NCI-H1417 treated with DMSO at 0.1 percent for 48 hours (cell line): ENCODE measurements at places on chromosomes 13 and 19.
A peak's percentile ranks its signal among the peaks of the same experiment; 100 is the strongest.

- DNase-seq: peak; percentile 25
These were observed 1194.0 kb downstream of the PCDH9 start for GRCh38 chr13:66036024-66036614.

GRCh38 chr13:85091631-85092234 lies 707.5 kb downstream of the SLITRK6 start:
- DNase-seq: no peak

- no peak for DNase-seq
These were observed 68.6 kb downstream of the RASA3 start for GRCh38 chr13:114063545-114064449.

DNA sequence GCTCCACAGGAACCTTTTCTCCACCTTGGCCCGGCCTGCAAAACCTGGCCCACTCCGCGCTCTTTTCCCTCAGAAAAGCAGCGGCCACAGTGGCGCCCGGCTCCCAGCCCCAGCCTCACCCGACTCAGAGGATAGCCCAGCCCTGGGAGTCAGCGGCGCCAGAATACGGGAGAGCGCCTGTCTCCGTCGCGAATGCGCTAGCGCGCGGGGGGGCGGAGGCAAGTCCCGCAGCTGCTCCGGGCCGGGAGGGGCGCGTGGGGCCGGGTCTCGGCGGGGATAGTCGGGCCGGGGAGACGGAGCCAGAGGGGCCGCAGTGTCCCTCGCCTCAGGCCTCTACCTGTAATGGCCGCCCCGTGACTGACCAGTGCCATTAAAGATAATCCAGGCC lies at the start of gene ZFP30:
Gene ZFP30, minus strand, starts transcription at position 165 of the 388 bp plus-strand sequence. CDS start 7,643 bp downstream, outside the sequence.
- peak; percentile 84 for DNase-seq

GRCh38 chr13:59856281-59856810 lies 307.4 kb downstream of the DIAPH3 start:
- no peak for DNase-seq

DNA sequence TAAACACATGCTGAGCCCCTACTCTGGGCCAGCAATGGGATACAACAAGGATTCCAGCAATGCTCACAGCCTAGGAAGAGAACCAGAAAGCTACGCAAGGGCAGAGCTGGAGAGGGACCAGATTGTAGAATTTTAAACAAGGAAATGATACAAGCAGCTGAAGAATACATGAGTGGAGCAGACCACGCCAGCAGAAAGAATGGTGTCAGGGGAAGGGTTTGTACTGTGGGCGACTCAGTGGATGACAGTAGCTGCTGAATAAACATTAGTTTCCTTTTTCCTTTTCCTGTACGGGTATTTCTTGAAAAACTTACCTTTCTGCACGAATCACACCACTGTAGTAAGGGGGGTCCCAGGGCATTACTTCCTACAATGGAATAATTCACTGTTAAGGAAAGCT lies 30.7 kb downstream of the MIPEP start:
- DNase-seq: no peak

DNA sequence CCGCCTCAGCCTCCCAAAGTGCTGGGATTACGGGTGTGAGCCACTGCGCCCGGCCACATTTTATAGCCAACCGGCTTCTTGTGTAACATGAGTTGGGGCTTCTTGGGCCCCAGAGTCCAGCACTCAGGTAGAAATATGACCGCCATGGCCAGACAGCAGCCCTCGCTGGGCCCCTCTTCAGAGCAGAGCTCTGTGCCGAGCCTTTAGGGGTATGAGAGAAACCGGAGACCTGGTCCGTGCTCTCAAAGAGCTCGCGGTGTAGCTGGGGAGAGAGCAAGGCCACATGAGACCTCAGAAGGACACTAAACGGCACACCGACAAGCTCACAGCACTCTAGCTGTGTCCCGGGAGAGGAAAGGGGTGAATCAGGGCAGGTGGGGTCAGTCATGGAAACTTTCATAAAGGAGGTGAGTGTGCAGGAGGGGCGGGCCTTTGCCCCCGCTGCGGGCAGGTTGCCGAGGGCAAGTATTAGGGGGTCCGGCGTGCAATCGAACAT lies 15.8 kb downstream of the ACTN4 start:
- DNase-seq: no peak

DNA sequence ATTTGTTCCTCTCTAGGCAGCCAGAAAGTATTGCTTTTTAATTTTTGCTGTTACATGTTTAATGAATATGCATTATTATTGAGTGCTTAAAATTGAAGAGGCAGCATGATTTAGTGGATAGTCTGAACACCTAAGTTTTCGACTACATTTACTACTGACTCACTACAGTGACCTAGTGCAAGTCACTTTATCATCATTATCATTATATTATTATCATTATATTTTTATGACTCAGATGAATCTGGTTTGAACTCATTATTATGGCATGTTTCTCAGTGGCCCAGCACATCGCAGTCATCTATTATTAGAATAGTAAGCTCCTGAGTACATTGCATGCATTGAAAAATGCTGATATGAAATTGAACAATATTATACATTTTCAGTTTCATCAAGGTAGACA lies 351.2 kb upstream of the PRR20A start:
- DNase-seq: no peak

DNA sequence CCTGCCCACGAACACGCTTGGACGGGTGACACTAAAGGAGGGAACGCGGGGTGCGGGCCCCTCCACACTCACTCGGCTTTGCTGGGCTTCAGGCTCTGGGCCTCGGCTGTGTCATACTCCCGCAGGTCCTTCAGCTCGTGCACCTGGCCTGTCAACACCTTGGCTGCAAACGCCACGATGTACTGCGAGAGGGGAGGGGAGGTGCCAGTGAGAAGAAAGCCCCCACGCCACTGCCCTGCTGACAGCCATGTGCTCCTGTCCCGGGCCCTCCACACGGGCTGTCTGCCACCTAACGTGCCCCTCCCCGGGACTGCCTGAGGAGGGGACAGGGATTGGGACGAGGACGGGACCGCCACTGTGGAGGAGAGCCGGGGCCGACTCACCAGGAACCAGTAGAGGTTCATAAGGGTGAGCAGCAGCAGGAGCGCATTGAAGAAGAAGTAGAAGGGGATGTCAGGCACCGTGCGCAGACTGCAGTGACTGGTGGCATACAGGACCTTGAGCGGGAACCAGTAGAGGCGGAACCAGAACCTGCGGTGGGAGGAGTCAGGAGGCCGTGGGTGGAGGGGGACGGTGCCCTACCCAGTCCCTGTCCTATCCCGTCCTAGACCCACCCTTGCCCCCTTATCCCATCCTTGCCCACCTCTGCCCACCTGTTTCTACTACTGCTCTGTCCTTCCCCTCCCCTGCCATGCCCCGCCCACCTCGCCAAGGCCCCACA lies 16.9 kb downstream of the CERS1 start:
- no peak for DNase-seq

DNA sequence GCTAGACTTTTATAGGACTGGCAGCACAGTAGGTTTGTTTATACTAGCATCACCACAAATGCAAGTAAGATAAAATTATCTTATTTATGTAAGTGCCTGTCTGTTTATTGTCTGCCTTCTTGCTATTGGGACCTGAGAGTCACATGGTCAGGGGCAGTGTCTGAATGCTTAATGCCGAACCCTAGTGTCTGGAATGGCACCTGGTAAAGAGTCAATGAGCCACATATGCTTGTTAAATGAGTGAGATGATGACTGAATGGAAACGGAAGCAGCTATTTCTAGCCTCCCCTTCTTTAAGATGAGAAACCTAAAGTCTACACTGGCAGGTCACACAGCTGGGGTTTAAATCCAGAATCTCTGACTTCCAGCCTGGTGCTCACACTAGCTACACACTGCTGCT lies 92.2 kb downstream of the STOML3 start:
- no peak for DNase-seq

DNA sequence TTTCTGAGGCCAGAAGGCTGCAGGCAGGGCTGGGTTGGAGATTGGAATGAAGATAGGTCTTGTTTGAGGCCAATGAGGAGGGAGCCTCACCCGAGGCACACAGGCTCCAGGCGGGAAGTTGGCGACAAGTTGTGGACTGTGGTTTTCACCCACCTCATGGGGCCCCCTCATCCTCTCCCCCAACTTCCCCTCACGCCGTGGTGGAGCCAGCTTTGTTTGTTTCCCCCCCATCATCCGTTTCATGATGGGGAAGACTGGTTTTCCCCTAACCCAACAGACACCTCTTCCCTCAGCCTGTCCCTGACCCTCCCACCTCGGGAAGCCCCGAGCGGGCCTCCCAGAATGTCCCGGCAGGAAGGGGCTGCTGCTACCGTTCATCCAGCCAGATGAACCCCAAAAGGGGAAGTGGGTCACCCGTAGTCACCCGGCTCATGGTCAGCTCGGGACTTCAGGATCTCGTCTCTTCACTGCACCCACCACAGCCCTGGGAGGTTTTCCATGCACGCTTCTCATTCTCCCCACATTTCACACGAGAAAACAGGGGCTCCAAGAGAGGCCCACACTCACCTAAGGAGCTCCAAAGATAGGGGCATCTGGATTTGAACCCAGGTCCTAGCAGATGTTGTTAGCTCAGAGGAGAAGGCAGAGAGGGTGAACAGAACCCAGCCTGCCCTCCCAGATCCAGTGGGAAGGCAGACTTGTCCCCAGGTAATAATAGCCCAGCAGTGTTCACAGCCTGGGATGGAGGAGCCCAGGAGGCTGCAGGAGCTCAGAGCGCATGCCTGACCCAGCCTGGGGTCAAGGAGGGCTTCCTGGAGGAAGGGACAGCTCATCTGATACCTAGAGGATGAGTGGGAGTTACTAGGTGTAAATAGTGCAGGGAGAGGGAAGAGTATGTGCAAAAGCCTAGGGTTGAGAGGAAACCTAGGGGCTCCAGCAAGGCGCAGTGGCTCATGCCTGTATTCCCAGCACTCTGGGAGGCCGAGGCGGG lies 23.5 kb downstream of the CEACAM16 start:
- no peak for DNase-seq

DNA sequence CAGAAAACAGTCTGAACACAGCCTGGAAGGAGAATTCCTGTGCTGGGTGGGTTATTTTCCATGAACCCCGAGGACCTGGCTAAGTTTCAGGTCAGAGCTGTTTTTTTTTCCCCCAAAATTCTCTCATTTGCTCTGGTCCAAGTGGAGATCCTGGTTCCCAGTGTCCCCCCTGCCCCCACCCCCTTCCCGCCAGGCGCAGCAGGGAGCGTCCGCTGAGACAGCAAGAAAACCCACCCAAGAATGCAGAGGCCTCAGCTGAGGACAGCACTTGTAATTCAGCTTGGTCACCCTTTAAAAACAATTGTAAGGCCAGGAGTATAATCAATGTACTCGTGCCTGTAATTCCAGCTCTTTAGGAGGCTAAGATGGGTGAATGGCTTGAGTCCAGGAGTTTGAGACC lies 11.4 kb upstream of the TSPAN16 start:
- DNase-seq: no peak

DNA sequence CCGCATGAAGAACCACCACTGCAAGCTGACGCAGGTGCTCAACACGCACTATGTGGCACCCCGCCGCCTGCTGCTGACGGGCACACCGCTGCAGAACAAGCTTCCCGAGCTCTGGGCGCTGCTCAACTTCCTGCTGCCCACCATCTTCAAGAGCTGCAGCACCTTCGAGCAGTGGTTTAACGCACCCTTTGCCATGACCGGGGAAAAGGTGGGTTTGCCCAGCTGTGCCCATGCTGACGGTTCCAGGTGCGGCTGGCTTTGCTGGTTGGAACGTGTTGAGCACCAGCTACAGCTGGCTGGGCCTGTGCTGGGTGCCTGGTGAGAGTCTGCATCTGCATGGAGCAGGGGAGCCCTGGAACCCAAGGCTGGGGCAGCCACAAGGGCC lies 60.9 kb downstream of the SMARCA4 start:
- no peak for DNase-seq

DNA sequence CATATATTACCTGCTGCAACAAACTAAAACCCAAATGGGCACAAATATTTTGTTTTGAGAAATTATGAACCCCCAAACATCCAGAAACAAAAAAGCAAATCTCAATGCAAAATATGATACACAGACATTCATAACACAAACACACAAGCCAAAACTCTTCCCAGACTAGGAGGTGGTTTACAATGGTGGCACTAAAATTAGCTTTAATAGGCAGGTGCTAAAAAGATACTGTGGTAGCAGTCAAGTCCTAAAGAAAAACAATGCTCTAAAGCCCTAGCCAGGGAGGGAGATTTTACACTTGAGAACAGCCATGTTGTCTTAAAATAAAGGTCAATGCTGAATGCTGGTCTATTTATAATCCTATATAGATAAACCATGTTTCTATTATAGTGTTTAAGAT lies 65.0 kb downstream of the DOCK9 start:
- DNase-seq: no peak

DNA sequence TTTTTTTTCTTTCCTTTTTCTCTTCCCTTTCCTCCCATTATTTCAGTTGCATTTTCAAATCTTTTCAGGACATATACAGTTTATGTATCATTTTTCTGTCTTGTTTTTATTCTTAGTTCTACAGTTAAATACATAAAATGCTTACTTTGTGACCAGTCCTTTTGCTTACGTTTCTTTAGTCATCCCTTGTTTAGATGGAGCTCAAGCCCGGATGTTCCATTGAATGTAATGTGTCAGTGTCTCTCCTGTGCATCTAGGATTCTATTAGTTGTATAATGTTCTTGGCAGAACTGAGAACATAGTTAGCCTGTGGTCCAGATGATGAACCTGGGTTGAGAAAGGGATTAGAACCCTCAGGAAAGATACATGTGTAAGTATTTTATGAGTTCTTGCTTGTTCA lies 17.8 kb downstream of the WASF3 start:
- no peak for DNase-seq

DNA sequence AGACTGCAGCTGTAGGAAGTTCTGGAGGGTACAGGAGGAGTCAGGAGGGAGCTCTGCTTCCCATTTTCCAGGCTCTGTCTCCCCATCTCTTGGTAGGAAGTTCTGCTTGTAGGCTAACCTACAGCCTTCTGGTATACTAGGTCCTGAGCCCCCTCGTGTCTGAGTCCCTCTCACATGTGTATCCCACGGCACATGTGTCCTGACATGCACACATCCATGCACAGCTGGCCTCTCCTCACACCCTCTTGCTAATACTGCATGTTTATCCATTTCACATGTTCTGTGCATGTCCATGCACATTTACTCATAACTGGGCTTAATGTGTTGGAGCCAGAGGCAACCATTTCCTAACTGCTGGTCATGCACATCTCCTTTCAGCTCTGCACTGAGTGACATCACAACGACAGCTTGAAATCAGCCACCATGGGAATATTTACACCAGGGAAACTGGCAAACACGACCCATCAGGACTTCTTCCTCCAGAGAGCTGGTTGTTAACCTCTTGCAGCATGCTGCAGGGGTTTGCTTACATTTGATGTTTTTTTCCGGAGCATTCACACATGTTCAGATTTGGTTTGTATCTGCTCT lies 3.0 kb downstream of the CD209 start:
- no peak for DNase-seq
